ENCODE measurements at places on chromosomes 5 and 9. TPM values are rescaled to one million over a fixed set of nuclear protein-coding genes. Genes with fewer than 3 reads are reported as not detected.

NR6A1 gene
- total RNA-seq = 0.82 TPM

INPP5E gene
- 14.1 TPM for total RNA-seq

ARID3C gene
- 0.66 TPM for total RNA-seq

BTNL8 gene
- total RNA-seq = 0.11 TPM

POLK gene
- 35.5 TPM for total RNA-seq

SPATA31C1 gene
- total RNA-seq = not detected

ANKRD33B gene
- 4.6 TPM for total RNA-seq

BAAT gene
- total RNA-seq = not detected

APBA1 gene
- total RNA-seq = 0.16 TPM

SLC6A19 gene
- not detected for total RNA-seq

NR5A1 gene
- not detected for total RNA-seq

SPATA31E1 gene
- not detected for total RNA-seq

PDLIM7 gene
- 41.9 TPM for total RNA-seq

SERINC5 gene
- total RNA-seq = 28.1 TPM

C9orf50 gene
- not detected for total RNA-seq

SET gene
- 673 TPM for total RNA-seq

PRLR gene
- total RNA-seq = not detected

RAD23B gene
- total RNA-seq = 114 TPM

FCN1 gene
- total RNA-seq = not detected

SPINK4 gene
- not detected for total RNA-seq

PANK3 gene
- total RNA-seq = 33.8 TPM

PIP5K1B gene
- total RNA-seq = 1.6 TPM

GPR21 gene
- 0.78 TPM for total RNA-seq

NUTM2F gene
- total RNA-seq = not detected

OTULIN gene
- total RNA-seq = 48.2 TPM

HEXB gene
- 47.6 TPM for total RNA-seq

IL4 gene
- total RNA-seq = 0.32 TPM

INSL4 gene
- not detected for total RNA-seq

DDX4 gene
- not detected for total RNA-seq

FBP2 gene
- not detected for total RNA-seq

HMMR gene
- 94.1 TPM for total RNA-seq

CAMK2A gene
- total RNA-seq = not detected

ACO1 gene
- total RNA-seq = 15.5 TPM

CENPK gene
- total RNA-seq = 77.5 TPM

CFAP90 gene
- total RNA-seq = not detected

WDR38 gene
- total RNA-seq = not detected

DNAJC18 gene
- total RNA-seq = 35.6 TPM

TRPM6 gene
- total RNA-seq = 0.07 TPM

BSPRY gene
- total RNA-seq = 6.6 TPM

LVRN gene
- total RNA-seq = not detected

SLC36A2 gene
- total RNA-seq = not detected

CMYA5 gene
- total RNA-seq = 0.25 TPM

CCDC152 gene
- 12.2 TPM for total RNA-seq

ANKRD34B gene
- 0.07 TPM for total RNA-seq

ENG gene
- 13.9 TPM for total RNA-seq

FBXW5 gene
- total RNA-seq = 66.4 TPM
